ENCODE measurements at places on chromosomes 7 and 10.

- no peak for DNase-seq
Measured at GRCh38 chr7:42991913-42992591, 59.9 kb downstream of the MRPL32 start.

DNA sequence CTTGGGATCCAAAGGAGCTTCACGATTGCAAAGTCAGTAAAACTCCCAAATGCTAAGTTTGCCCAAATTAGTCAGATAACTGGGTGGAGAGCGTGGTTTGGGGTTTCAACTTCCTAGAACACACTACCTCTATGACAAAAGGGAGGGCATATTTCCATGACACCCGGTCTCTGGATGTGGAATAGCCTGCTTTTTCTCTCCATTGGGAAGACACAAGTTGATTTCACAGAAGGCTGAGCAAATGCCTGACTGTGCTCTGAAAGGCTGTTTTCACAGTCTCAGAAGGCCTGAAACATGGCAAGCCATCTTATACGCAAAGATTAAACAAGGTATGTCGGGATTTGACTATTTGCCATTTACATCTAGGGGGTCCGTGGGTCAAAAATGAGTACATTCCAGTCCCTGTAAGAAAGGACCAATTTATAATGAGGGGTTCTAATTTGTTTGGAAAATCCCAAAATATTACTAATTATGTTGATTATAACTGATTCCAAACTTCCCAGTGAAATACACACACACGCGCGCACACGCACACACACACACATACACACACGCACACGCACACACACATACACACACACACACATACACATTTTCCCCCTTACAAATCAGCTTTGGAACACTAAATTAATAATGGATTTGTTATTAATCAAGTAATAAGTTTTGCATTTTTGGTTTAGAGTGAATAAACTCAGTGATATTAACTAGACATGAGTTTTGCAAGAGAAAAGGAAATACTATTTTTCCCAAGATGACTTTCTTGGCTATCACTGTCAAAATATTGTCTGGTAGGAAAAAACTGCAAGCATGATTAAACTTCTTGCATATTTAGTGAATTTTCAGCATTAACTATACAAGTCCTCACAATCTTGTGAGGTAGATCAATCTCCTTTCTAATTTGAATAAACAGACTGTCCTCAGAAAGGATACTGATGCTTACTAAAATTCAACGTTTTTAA, 105.0 kb downstream of the PRTFDC1 start:
- no peak for DNase-seq

- DNase-seq: no peak
Measured at GRCh38 chr7:106061301-106061979, 50.7 kb downstream of the SYPL1 start.

DNA sequence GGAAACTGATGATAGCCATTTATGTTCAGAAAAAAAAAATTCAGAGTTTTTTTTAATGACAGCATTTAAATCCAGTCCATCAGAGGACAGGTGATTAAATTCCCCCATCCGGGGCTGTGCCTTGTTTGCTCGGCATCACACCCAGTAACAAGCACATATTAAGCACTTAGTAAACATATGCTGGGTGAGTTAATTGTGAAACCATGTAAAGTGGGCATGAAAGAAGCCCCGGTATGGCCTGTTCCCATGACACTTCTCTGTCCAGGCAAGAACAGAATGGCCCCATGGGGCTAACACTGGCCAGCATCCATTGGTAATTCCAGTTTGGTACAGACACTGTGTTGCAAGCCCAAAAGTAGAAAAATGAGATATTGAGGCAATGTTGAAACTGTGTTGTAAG, 220.8 kb upstream of the RNF32 start:
- no peak for DNase-seq

All from GDM1 (cell line).